ENCODE measurements at places on chromosomes 1 and 21.

GRCh38 chr1:73623946-73624345 is 574.0 kb downstream of the LRRIQ3 start:
- no peak for DNase-seq

- peak; percentile 16 for DNase-seq
Measured at GRCh38 chr1:212433577-212434462, 1.1 kb downstream of the NENF start.

GRCh38 chr1:111937147-111937725 is 52.2 kb downstream of the KCND3 start:
- no peak for DNase-seq

- DNase-seq = no peak
Measured at GRCh38 chr1:198481661-198482060, 58.8 kb downstream of the ATP6V1G3 start.
